ENCODE measurements at places on chromosomes 2 and 18.

DNA sequence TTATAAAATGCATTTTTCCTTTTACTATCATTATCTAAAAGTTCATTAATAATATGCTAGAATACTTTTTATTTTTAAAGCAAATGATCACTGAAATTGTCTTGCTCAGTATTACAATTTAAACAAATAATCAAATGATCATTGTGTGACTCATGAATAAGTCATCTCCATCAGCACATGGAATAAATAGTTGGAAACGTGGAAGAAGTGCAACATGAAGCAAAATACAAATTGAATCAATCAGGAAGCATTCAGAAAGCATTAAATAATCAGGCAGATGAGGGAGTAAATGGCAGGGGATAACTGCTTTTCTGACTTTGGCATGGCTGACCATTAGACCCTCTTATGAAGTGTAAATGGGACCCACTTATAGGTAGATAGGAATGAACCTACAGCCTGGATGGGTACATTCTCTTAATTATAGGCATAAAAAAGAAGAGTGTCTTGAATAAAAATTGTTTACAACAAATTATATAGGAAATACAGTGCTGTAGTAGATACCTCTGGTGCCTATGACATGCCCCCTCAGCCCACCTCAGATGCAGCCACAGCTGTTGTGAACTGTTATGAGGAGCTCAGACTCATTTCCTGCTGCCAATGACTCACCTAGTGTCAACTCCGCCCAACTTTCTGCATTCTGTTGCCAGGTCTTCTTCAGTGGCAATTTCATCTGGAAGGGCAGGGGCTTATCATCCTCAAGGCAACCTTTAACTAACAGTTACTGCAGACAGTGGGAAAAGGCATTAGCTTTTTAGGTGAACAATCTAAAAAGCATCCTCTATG is 936.0 kb downstream of the TRIB2 start:
- DNase-seq = peak; percentile 41

GRCh38 chr2:231965102-231965501 is 3.6 kb downstream of the DIS3L2 start:
- no peak for DNase-seq

DNA sequence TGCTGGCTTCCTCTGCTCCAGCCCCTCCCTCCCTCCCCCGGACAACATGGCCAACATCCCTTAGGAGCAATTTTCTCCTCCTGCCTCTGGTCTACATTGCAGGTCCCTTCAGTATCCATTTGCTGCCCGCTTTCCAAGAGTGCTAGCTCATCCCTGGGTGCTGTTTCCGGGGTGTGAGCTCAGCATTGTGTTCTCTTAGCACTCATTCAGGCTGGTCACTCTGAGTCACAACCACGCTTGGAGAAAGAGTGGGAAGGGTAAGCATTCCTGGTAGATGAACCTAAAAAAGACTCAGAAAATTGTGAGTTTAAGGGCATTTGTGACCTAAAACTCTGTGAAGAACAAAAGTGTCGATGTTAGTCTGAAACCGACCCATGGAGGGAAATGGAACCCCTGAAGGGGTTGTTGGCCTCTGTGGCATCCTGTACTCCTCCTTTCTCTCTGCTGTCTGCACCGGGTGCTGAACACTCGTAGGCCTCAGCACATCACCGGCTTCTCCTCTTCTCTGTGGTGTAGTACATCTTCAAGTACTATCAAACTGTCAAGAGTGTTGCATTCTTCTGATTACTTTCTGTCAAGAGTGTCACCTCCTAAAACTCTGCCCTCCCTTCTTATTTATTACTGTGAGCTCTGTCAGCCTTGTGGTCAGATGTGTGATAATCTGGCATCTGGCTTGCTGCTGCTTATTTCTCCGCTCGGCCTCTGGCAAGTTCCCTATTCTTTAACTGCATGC is 73.0 kb downstream of the CTNNA2 start:
- DNase-seq = peak; percentile 68

DNA sequence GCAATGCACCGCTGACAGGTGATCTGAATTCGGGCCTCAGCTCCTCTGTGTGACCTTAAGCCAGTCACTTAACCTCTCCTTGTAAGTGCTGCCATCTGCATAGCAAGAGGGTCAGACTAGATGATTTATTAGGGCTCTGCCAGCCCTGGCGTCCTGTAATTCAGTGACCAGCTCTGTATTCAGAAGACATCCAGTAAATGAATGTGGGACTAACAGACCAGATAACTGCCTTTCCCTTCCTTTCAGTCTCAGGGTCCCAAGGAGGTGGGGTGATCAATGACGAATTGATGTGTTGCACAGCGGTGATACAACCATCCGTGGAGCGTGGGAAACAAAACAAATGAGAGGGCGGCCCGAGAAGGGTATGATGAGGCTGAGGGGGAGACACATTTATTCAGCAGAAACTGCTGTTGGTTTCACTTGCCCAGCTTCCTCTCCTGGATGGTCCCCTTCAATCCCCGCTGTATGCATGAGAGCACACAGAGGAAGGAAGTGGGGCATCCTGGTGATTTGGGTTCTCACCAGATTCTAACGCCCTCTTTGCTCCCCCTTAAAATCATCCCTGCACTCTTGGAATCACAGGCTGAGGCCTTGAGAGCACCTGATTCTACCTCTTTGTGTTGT is 92.8 kb downstream of the VIT start:
- no peak for DNase-seq

- no peak for DNase-seq
Measured at GRCh38 chr18:60732143-60732542, 359.6 kb upstream of the MC4R start.

DNA sequence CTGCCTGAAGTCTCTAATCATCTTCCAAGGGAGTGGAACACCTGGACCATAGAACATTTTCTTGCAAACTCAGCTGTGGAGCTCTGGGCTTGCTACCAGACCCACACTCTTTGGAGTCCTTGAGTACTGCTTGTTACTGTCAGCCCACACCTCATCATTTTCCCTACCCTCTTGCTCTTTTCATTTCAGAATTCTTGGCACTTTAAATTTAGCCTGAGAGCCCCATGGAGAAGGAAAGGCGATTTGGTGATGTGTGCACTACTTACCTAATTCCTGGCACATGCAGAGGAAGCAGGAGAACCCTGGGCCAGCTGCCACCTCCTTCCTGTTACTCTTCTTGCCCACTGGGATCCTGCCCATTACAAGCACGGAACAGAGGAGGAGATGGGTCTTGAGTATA is 31.7 kb downstream of the TMEM178A start:
- no peak for DNase-seq

- no peak for DNase-seq
Measured at GRCh38 chr18:78728784-78729467, 250.7 kb upstream of the SALL3 start.

DNA sequence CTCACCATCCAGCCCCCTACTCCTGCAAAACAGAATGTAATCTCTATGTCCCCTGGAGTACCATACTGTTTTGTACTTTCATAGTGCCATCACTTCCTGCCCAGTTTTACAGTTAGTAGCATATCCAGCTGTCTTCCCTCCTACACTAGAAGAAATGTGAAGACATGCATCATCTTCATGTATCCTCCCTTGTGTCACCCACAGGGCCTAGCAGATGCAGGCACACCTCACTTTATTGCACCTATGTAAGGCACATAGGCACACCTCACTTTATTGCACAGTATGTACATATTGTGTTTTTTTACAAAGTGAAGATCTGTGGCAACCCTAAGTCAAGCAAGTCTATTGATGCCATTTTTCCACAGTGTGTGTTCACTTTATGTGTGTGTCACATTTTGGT is 12.0 kb downstream of the DNAJC27 start:
- no peak for DNase-seq

DNA sequence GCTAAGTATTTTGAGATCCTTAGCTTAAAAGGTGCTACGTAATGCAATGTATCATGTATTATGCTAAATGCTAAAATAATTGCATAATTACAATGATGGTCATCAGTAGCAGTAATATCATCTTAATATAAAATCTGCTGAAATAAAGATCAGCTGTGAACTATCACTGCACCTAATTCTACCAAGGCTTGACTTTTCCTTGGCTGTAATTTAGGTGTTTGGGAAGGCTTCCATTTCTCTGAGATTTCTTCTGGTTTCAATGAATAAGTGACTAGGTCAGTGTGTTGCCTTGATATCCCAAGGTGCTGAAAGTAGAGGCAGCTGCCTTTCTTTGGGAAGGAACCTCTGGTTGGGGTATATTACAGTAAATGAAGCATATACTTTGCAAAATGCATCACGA is 376.1 kb downstream of the STK39 start:
- no peak for DNase-seq

DNA sequence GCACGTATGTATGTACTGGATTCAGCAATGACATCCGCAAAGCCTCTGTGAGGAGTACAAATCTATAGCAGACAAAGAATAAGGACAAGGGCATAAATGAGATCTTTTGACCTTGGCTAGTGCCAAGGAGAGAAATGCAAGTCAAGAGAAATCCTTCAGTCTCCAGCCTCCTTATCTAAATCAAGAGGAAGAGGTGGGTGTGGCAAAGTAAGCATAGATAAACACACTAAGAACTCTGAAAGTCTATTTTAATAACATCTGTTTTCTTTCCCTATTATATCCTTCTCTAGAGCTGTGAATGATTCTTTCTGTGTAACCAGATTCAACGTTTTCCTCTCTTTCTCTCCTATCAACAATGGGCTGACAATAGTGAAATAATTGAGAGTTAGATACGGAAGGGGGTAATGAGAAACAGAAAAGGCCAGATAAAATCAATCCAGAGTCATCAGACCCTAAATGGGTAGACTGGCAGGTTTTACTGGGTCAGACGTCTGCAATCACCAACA is 118.5 kb upstream of the ZFP36L2 start:
- DNase-seq = no peak

- DNase-seq = no peak
Measured at GRCh38 chr2:60822987-60823386, 58.4 kb upstream of the REL start.

GRCh38 chr2:43898134-43898837 is 59.5 kb downstream of the ABCG8 start:
- no peak for DNase-seq

GRCh38 chr2:3864943-3865865 is 161.8 kb downstream of the DCDC2C start:
- no peak for DNase-seq

- DNase-seq = no peak
Measured at GRCh38 chr2:135728064-135728743, 13.5 kb upstream of the UBXN4 start.

- no peak for DNase-seq
Measured at GRCh38 chr2:104438481-104438880, 415.4 kb upstream of the POU3F3 start.

- no peak for DNase-seq
Measured at GRCh38 chr2:144654523-144654922, 134.6 kb upstream of the ZEB2 start.

GRCh38 chr18:70489986-70490933 is 201.4 kb downstream of the SOCS6 start:
- peak; percentile 52 for DNase-seq

DNA sequence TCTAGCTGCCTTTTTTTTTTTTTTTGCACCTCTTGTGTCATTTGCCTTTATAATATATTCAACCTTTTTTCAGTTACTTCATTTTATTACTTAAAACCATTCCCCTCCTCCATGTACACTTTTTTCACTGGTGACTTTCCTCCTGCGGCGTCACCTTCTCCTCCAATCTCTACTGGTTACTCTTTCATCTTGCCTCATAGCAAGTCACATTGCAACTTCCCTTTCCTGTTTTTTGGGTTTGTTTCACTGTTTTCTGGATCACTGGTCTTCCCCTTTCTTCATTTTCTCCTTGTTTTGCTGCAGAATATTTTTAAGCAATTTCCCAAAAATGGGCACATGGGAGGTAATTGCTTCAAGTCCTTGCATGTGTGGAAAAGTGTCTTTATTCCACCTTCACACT is 37.7 kb upstream of the GPR155 start:
- no peak for DNase-seq

GRCh38 chr18:74604774-74605173 is 7.1 kb downstream of the ZNF407 start:
- no peak for DNase-seq

DNA sequence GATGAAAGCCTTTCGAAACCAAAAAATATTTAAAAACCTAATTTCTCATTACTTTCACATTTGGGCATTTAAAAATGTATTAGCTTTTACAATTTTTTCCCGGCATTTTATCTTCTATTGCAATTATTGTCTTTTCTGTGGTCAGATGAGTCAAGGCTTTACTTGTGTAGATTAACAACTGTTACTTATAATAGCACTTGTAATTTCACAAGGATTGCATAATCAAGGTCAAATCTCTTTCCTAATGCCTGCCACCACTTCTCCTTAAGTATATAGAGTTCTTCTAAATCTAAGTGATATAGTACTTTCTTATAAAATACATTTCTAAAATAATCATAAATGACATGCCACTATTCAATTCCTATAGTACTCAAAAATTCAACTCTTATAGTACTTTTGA is 67.2 kb downstream of the SLC8A1 start:
- peak; percentile 77 for DNase-seq

DNA sequence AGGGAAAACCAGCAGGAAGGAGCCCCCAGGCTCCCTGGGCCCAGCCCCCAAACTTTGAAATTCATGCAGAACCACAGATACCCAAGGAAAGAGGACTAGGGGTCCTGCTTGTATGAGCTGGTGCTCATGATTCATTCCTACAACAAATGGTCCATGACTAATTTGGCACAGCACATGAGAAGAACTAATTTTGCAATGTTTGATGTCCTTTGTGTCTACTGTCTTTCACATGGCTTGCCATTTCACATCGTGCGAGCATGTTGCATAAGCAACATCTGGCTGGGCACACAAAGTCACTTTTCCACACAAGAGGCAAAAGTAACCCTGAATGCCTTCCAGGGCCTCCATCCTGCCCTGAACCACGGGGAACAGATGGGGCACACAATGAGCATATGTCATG is 149.6 kb upstream of the APCDD1 start:
- peak; percentile 78 for DNase-seq

GRCh38 chr18:57004366-57005121 is 142.3 kb upstream of the BOD1L2 start:
- peak; percentile 35 for DNase-seq

GRCh38 chr2:138716183-138716582 is 64.0 kb downstream of the NXPH2 start:
- DNase-seq = no peak

DNA sequence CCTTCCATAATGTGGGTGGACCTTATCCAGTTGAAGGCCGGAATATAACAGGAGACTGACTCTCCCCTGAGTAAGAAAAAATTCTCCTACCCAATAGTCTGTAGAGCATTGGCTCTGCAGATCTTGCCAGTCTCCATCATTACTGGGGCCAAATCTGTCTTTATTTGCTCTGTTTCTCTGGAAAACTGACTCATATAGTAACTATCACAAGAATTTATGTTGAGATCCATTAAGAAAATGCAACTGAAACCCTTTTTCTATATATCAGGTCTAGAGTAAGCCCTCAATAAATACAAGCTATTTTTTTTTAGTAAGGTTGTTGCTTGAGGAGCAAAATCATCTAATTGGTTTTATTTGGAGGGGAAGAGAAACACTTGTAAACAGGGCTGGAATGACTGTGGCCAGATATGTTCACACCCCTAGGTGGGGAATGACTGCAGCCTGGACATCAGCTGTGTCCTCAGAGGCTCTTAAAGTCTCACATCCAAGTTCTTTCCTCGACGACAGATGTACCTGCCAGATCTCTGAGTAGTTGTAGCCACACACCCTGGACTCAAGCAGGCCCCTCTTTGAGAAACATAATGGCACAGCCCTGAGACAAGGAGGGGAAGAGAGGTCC is 339.7 kb downstream of the TNS1 start:
- no peak for DNase-seq
